GM23248 (cell line): ENCODE measurements at places on chromosomes 2 and 18. TPM values are rescaled to one million over a fixed set of nuclear protein-coding genes. Genes with fewer than 3 reads are reported as not detected.

TMEM200C gene
- not detected in 2 replicates for polyA plus RNA-seq

UBE2E3 gene
- polyA plus RNA-seq: 168 and 184 TPM in 2 replicates

GRCh38 chr2:132651115-132652045, 18.6 kb downstream of the LYPD1 start:
- no peaks in the 10 kb centered on the region for H3K4me1 ChIP-seq
- DNase-seq: peak; percentile 58
- no peaks in the 10 kb centered on the region for H3K27me3 ChIP-seq
- no peaks in the 10 kb centered on the region for H3K36me3 ChIP-seq

GRCh38 chr2:160574468-160575140, 81.0 kb upstream of the RBMS1 start:
- no peak overlapping the region for H3K4me3 ChIP-seq
- no peaks in the 10 kb centered on the region for H3K27me3 ChIP-seq
- no peaks in the 10 kb centered on the region for H3K36me3 ChIP-seq
- peak; percentile 93 for DNase-seq
- peaks cover 30% of the 10 kb centered on the region for H3K4me1 ChIP-seq

GRCh38 chr2:168058675-168059074, 188.7 kb downstream of the STK39 start:
- no peak overlapping the region for H3K27ac ChIP-seq
- H3K27me3 ChIP-seq: no peaks in the 10 kb centered on the region
- DNase-seq: no peak
- H3K4me3 ChIP-seq: no peak overlapping the region

- H3K27ac ChIP-seq: no peak overlapping the region
- DNase-seq: no peak
- H3K4me1 ChIP-seq: no peaks in the 10 kb centered on the region
- H3K4me3 ChIP-seq: no peak overlapping the region
- H3K36me3 ChIP-seq: no peaks in the 10 kb centered on the region
Observed at GRCh38 chr2:88086401-88086800, 18.8 kb downstream of the SMYD1 start.

DNA sequence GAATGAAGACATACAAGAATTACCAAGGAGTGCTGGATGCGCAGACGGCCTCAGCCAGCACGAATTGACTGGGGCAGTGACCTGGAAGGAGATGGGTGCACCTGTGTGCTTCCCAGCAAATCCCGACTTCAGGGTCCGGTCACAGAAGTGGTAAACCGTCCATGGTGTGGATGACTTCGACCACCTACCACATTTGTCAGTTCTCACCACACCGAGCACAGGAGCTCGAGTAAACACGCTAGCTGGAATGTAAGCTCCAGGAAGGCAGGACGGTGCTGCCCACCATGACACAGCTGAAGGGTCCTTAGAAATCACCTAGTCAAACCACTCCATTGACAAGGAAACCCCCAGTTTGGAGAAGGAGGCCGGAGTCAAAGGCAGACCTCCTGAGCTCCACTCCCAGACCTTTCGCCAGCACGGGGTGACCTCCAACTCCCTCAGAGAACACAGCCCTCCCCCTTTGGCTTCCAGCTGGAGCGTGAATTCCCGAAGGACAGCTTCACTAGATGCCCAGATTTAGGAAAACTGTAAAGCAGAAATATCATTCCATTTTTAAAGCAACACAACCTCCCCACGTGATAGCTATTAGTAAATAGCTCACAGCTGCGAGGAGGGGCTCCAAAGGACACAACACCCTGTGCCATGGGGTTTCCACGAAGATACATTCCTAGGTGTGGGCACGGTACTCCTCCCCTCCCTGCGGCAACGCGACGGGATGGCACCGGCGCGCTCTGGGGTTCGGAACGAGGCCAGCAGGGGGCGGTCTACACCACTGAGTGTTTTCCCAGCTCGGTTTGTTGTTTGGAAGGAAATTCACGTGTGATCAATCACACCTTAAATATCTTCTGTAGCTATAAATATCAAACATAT, 34.1 kb upstream of the GNAL start:
- H3K4me1 ChIP-seq: no peaks in the 10 kb centered on the region
- H3K4me3 ChIP-seq: 0 out of 2 replicates have a peak overlapping the region, but pooled peaks have one; percentile 29
- H3K27ac ChIP-seq: no peak overlapping the region
- H3K27me3 ChIP-seq: peaks cover 35% of the 10 kb centered on the region; the same call in 1 of the 2 replicates
- DNase-seq: peak; percentile 69
- no peaks in the 10 kb centered on the region for H3K36me3 ChIP-seq

GRCh38 chr2:231781798-231782726, 980 bp upstream of the PDE6D start:
- H3K36me3 ChIP-seq: no peaks in the 10 kb centered on the region
- H3K27ac ChIP-seq: peak overlapping the region; percentile 73
- peak overlapping the region; percentile 95 for H3K4me3 ChIP-seq
- DNase-seq: peak; percentile 67
- H3K4me1 ChIP-seq: peaks cover 11% of the 10 kb centered on the region
- H3K27me3 ChIP-seq: no peaks in the 10 kb centered on the region

GRCh38 chr2:207285473-207285815, 119.7 kb upstream of the KLF7 start:
- DNase-seq: no peak
- H3K4me1 ChIP-seq: no peaks in the 10 kb centered on the region
- no peak overlapping the region for H3K27ac ChIP-seq
